ENCODE measurements at places on chromosomes 13 and 19. TPM values are rescaled to one million over a fixed set of nuclear protein-coding genes. Genes with fewer than 3 reads are reported as not detected.

The CEACAM4 gene
- total RNA-seq = 1.7 TPM

DNA sequence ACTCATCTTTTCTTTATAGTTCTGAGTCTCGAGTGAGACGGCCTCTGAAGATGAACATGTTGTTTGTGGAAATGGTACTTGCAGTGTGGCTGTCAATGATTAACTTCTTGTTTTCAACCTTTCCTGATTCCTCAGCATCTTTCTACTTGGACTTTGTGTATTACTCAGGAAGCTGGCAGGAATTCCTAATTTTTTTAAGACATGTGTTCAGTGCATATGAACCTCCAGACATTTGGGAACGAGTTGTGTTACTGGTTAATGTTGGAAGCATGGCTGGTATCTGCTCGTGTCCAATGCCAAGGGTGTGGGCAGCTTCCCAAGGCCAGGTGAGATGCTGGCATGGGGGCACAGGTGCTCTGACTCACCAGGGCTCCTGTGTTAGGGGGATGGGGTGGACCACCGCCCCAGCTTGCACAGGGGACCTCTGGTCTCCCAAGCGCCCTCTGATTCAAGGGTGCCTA lies 61.1 kb upstream of the MCF2L start:
- H3K36me3 ChIP-seq = no peaks in the 10 kb centered on the region
- no peak overlapping the region for H3K27ac ChIP-seq
- H3K4me1 ChIP-seq = no peaks in the 10 kb centered on the region
- DNase-seq = no peak

DNA sequence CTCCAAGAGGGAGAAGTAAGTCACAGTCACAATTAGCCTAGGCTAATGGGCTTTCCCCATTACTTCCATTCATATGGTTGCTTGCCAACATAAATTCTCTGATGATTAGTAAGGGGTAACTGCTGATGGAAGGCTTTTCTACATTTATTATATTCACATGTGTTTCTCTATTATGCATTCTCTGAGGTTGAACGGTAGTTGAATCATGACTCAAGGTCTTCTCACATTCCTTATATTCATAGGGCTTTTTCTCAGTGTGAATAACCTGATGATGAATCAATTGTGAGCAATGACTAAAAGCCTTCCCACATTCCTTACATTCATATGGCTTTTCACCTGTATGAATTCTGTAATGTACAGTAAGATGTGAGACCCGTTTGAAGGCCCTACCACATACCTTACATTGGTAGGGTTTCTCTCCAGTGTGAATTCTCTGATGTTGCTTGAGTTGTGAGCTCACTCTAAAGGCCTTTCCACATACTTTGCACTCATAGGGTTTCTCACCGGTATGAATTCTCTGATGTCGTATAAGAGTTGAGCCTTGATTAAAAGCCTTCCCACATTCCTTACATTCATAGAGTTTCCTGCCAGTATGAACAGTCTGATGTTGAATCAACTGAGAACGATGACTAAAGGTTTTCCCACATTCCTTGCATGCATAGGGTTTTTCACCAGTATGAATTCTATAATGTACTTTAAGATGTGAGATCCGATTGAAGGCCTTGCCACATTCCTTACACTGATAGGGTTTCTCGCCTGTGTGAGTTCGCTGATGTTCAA lies 9.3 kb downstream of the ZNF582 start:
- no peak overlapping the region for H3K4me3 ChIP-seq
- no peak overlapping the region for H3K27ac ChIP-seq
- no peak for DNase-seq
- H3K27me3 ChIP-seq = no peaks in the 10 kb centered on the region

DNA sequence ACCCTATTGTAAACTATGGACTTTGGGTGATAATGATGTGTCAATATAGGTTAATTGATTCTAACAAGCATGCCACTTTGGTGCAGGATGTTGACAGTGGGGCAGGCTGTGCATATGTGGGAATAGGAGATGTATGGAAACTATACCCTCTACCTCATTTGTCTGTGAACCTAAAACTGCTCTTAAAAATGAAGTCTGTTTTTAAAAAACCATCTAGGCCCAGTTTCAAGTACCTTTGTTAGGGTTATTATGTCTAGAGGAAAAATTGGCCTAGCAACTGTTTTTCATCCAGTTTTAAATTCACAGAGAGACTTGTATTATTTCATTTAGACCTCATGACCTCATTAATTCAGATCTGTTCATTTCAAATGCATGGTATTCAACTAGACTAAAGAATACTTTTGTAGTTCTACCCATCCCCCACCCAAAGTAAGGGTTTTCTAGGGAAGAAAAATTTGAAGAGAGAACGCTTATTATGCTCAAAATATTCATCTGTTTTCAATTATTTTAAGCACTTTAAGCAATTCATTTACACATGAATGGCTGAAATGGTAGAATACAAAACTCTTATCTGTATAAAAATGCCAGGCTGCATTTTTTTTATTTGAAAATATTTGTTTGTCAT lies 1781.9 kb upstream of the MIR17HG start:
- DNase-seq = no peak
- H3K36me3 ChIP-seq = no peaks in the 10 kb centered on the region
- no peak overlapping the region for H3K27ac ChIP-seq
- H3K4me1 ChIP-seq = no peaks in the 10 kb centered on the region
- H3K4me3 ChIP-seq = no peak overlapping the region

DNA sequence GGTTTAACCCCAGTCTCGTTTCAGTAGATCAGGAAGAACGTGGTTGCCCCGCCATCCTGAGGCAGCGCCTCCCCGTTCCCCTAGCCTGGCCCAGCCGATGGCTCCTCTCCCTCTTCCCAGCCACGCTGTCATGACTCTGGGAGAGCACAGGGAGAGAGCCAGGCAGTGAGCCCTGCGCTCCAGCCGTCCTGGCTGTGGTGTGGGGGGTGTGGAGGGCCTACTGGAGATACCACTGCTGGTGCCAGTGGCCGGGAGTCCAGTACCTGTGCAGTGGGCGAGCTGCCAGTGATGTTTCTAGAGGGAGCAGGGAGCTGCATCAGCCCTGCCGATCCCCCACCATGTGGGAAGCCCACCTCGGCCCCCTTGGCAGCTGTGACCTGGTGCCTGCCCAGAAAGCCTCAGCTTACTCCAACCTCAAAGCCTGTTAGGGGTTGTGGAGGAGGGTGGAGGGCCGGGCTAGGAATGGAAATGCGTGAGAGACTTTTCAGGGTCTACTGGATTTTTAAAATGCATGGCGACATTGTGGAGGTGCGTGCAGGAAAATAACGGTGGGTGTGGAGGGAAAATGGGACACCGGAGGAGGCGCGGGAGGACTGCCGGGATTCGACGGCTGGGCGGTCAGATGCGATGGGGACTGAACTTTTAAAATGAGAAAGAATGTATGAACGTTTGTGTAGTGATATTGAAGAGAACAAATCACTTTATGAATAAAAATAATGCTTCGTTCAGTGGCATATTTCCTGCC lies 4.9 kb downstream of the TEX29 start:
- H3K4me3 ChIP-seq = no peak overlapping the region
- no peak overlapping the region for H3K27ac ChIP-seq
- no peaks in the 10 kb centered on the region for H3K4me1 ChIP-seq
- no peaks in the 10 kb centered on the region for H3K36me3 ChIP-seq

DNA sequence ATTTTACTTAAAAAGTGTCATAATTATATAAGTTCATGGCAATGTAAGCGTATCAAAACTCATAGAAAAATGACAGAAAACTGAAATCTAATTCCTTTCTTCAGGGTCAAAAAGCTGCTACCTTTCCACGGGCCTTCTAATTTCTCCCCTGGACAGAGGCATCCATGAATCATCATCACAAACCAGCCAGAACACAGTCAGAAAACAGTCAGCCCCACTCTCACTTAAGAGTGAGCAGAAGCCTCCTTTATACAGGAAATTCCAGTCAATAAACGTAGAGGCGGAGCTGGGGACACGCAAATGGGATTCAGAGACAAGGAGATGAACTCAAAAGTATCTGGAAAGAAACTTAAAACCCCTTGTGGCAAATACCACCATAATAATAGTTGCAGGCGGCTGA lies 54.2 kb upstream of the ABCC4 start:
- no peaks in the 10 kb centered on the region for H3K36me3 ChIP-seq
- H3K4me1 ChIP-seq = no peaks in the 10 kb centered on the region
- H3K27me3 ChIP-seq = no peaks in the 10 kb centered on the region
- no peak overlapping the region for H3K4me3 ChIP-seq
- H3K27ac ChIP-seq = no peak overlapping the region

DNA sequence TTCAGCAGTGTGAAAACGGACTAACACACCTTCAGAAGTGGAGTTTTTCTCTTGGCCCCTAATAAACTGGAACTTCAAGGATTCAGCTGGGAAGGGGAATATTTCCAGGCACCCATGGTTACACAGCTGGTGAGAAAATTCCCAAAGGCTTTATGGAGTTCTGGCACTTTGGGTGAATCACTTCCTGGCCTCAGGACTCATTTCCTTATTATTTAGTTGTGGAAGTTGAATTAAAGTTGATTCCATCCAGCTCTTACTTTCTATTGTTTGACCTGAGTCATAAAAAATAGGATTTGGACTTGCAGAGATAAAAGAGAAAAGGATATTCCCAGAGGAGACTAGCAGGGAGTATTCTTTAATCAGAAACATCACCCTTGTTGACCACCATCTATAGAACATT lies 882.1 kb downstream of the UQCRFS1 start:
- no peaks in the 10 kb centered on the region for H3K4me1 ChIP-seq
- no peaks in the 10 kb centered on the region for H3K36me3 ChIP-seq
- H3K27me3 ChIP-seq = no peaks in the 10 kb centered on the region
- DNase-seq = no peak

The LTBP4 gene
- 417 TPM for total RNA-seq

GRCh38 chr13:60647547-60647946 lies 250.5 kb downstream of the TDRD3 start:
- H3K4me3 ChIP-seq = no peak overlapping the region
- H3K4me1 ChIP-seq = no peaks in the 10 kb centered on the region
- DNase-seq = no peak
- no peaks in the 10 kb centered on the region for H3K27me3 ChIP-seq

The ATP4A gene
- total RNA-seq = 0.87 TPM

GRCh38 chr13:97849305-97849704 lies 104.2 kb upstream of the IPO5 start:
- H3K27me3 ChIP-seq = no peaks in the 10 kb centered on the region
- no peak overlapping the region for H3K27ac ChIP-seq
- no peak for DNase-seq
- H3K4me3 ChIP-seq = no peak overlapping the region

- no peak for DNase-seq
- no peak overlapping the region for H3K27ac ChIP-seq
- no peaks in the 10 kb centered on the region for H3K4me1 ChIP-seq
- H3K27me3 ChIP-seq = no peaks in the 10 kb centered on the region
- no peaks in the 10 kb centered on the region for H3K36me3 ChIP-seq
- no peak overlapping the region for H3K4me3 ChIP-seq
Measured at GRCh38 chr13:83182845-83183244, 699.4 kb downstream of the SLITRK1 start.

The GAPDHS gene
- 338 TPM for total RNA-seq

The TMEM221 gene
- 2.6 TPM for total RNA-seq

The ISOC2 gene
- 98.5 TPM for total RNA-seq

- no peaks in the 10 kb centered on the region for H3K36me3 ChIP-seq
- H3K27me3 ChIP-seq = no peaks in the 10 kb centered on the region
- no peak overlapping the region for H3K4me3 ChIP-seq
- H3K4me1 ChIP-seq = peaks cover 79% of the 10 kb centered on the region
Measured at GRCh38 chr19:38664503-38665211, 17.2 kb downstream of the ACTN4 start.

GRCh38 chr19:29665826-29666577 lies 741 bp downstream of the PLEKHF1 start:
- peak overlapping the region; percentile 85 for H3K27ac ChIP-seq
- DNase-seq = peak; percentile 53
- peaks cover 66% of the 10 kb centered on the region for H3K4me1 ChIP-seq
- no peaks in the 10 kb centered on the region for H3K27me3 ChIP-seq
- peak overlapping the region; percentile 90 for H3K4me3 ChIP-seq

DNA sequence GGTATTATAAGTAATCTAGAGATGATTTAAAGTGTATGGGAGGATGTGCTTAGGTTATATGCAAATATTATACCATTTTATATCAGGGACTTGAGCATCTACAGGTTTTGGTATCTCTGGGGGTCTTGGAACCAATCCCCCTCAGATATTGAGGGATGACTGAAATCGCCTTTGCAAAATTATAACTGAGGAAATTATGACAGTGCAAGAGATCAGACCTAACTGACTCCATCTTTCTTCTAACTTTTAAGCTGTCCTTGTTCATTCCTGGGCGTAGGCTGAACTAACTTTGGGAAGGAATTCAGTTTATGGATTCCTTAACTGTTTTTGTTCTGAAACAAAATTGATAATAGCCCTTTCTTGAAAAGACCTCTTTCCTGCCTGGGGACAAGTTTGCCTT lies 190.7 kb upstream of the KL start:
- no peak overlapping the region for H3K27ac ChIP-seq
- H3K4me3 ChIP-seq = no peak overlapping the region
- no peaks in the 10 kb centered on the region for H3K36me3 ChIP-seq
- no peaks in the 10 kb centered on the region for H3K27me3 ChIP-seq
- no peaks in the 10 kb centered on the region for H3K4me1 ChIP-seq

The SAMD1 gene
- 50.6 TPM for total RNA-seq

DNA sequence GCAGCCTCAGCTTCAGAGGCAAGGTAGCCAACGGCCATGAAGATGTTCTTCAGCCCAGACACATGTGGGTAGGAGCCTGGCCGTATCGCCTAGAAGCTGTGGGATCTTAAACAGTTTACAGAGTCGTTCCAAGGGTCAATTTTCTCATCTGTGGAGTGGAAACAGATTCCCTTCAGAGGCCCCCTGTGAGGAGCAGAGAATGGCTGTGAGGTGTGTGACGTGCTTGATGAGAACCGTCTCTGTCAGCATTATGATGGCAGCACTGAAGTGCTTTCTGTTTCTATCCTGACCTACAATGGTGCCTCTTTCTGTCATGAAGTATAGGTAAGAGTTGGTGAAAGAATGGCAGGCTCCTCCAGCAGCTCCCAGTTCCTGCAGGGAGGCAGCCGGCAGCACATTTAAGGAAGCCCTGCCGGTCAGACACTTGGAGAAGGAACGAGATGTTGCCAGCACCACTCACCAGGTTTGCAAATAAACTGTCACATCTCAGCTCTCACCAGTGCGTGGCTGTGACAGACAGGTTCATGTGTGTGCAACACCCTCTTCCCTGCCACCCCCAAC lies 277.3 kb downstream of the FOXO1 start:
- H3K4me3 ChIP-seq = no peak overlapping the region
- no peaks in the 10 kb centered on the region for H3K36me3 ChIP-seq
- H3K27me3 ChIP-seq = no peaks in the 10 kb centered on the region
- DNase-seq = no peak
- no peaks in the 10 kb centered on the region for H3K4me1 ChIP-seq

The PTH2 gene
- total RNA-seq = not detected
